Activated CD4-positive, alpha-beta T cell treated with anti-CD3 and anti-CD28 coated beads, Interleukin-2, amount 10 ng/mL, durations not matched to agents 7 days and 5 days (primary cell): ENCODE measurements at places on chromosomes 6 and 20.

DNA sequence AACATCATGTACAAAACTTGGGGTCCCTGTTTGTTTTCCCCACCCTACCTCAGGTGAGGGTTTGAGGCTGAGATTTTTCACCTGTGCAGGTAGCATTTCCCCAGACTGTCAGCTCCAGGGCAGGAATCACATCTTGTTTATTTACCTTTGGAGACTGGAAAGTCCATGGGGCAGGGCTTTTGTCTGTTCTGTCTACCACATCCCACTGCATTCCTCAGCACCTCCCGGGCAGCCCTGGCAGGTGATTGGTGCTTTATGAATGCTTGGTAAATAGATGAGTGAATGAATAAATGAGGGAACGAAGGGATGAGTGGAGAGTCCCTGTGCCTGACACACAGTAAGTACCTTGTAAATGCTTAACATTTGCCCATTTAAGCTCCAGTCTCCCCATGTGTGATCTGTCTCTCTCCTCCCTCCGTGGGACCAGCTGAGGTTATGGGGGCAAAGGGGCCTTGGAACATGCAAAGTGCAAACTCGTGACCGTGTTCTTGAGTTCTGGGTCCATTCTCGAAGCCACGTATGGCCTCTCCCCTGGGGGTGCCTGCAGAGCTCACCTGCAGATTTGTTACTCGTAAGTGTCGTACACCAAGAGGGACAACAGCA is 69.7 kb upstream of the PMEPA1 start:
- DNase-seq, result no peak

GRCh38 chr20:12051206-12052163 is 133.8 kb downstream of the BTBD3 start:
- no peak for DNase-seq

GRCh38 chr20:48595495-48596333 is 232.1 kb downstream of the PREX1 start:
- DNase-seq, result no peak

GRCh38 chr6:39389484-39389767 is 66.9 kb upstream of the KCNK16 start:
- no peak for DNase-seq

DNA sequence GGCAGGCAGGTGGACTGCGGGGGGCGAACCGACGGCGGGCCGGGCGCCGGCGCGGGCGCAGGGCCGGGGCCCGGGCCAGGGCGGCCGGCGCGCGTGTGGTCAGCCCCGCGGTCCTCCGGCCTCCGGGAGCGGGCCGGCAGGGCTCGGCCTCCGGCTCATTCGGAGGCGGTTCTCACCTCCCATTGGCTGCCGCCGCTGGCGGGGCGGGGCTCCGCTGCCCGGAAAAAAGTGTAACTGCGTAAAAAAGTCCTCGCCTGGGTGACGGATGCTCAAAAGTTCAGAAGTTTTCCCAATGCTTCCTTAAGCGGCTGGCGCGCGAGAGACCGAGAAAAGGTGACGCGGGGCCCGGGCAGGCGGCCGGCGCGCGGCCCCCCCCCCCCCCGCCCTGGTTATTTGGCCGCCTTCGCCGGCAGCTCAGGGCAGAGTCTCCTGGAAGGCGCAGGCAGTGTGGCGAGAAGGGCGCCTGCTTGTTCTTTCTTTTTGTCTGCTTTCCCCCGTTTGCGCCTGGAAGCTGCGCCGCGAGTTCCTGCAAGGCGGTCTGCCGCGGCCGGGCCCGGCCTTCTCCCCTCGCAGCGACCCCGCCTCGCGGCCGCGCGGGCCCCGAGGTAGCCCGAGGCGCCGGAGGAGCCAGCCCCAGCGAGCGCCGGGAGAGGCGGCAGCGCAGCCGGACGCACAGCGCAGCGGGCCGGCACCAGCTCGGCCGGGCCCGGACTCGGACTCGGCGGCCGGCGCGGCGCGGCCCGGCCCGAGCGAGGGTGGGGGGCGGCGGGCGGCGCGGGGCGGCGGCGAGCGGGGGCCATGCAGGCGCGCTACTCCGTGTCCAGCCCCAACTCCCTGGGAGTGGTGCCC is at the start of gene FOXC1:
Gene FOXC1 (plus strand): TSS at position 268 of the 849 bp plus-strand sequence. CDS start 531 bp downstream, at position 799.
- DNase-seq, result no peak

GRCh38 chr20:38061109-38061508 is 27.6 kb downstream of the RPRD1B start:
- DNase-seq, result no peak

DNA sequence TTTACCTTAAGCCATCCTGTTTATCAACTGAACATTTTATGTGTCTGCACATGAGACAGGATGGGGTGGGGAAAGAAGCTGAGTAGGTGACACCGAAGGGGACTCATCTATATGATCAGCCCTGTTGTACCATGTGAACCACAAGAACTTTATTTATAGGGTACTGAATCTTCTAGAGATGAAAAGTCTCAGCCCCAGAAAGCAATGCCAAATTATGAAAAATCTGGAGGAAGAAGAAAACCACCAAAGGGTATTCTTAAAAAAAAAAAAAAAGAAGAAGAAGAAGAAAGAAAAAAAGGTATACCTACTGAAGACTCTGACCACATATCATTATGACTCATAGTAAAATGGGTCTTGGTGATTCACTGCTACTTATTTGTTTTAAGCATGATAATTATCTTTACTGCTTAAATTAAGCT is 39.8 kb upstream of the HBS1L start:
- peak; percentile 54 for DNase-seq

GRCh38 chr6:167341665-167342655 is 17.1 kb downstream of the TTLL2 start:
- DNase-seq, result no peak

DNA sequence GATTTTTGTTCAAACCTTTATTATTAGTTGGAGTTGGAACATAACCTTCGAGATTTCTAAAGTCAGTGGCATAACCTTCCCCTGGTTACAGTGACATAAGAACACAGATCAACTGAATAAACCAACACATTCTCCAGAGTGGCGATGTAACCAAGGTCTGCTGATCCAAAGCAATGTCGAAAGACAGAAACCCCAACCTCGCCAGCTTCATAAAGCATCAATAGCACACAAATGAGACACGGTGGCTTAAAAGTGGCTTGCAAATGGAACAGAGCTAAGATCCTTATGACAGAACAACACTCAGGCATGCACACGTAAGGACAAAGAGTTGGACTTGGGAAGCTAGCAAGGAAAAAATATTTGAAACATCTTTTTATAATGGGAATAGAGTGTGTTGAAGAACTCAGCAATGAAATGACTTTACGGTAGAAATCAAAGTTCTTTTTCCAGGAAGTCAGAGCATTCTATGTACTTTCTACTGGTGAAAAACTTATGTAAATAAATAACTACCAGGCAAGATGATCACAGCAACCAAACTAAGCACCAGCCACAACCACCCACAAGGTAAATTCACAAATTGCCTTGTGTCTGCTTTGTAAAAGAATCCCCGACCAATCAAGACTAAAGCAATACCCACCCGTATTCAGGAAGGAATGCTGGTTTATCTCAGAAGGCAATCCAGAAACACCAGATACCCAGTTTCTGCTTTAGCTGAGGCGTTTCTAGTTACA is 61.0 kb upstream of the NHSL1 start:
- DNase-seq, result no peak

GRCh38 chr6:7418238-7418905 is 28.8 kb downstream of the RIOK1 start:
- no peak for DNase-seq

GRCh38 chr6:50842446-50842845 is 23.8 kb downstream of the TFAP2B start:
- no peak for DNase-seq

- no peak for DNase-seq
These were observed 115.4 kb downstream of the JPH2 start for GRCh38 chr20:44071526-44072111.

DNA sequence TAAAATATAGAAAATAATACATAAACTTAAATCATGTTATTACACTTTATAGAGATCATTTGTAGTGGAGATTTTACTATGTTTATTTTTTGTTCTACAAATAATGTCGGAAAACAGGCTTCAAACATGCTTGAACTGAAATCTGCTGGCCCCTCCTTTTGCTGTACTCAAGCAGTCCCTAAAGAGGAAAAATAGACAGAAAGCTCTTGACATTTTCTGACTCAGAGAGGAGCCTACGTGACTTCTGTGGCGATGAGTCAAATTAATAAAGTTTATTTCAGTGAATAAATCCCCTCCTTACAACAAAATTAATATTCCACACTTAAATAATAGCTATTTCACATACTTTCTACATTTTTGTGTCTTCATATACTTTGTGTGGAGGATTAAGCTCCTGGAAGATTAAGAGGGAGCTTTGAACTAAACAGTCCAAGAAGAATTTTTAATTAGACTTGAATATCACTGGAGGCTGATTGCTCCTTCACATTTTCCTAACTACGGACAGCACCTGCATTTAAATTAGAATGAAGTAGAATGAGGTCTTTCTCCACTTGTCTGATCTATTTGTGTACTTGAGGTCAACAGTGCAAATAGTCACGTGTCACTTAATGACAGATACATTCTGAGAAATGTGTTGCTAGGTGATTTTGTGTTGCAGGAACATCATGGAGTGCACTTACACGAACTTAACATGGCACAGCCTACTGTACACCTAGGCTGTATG is 1.7 kb upstream of the TREM1 start:
- DNase-seq, result no peak

DNA sequence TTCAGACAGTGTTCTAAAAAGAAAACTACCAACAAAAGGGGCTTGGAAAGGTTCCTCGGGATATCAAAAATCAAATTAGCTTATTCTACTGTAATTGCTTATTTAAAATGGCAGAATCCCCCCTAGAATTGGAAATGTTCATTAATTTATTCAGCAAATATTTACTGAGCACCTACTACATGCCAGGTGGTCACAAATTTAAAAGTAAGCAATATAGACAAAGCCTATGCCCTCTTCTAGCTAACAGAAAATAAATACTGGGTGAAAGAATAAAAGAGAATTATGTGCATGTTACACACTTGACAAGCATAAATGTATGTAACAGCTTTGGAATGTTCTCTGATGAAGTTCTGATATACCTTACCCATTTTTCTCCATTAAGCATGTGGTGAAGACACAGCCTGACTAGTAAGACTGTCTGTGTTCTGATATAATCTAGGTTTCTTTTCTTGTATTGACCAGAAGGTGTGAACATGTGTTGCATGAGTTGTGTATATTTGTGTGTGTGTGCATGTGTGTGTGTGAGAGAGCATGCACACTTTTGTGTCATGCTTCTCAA is 606.7 kb upstream of the CITED2 start:
- DNase-seq, result no peak

DNA sequence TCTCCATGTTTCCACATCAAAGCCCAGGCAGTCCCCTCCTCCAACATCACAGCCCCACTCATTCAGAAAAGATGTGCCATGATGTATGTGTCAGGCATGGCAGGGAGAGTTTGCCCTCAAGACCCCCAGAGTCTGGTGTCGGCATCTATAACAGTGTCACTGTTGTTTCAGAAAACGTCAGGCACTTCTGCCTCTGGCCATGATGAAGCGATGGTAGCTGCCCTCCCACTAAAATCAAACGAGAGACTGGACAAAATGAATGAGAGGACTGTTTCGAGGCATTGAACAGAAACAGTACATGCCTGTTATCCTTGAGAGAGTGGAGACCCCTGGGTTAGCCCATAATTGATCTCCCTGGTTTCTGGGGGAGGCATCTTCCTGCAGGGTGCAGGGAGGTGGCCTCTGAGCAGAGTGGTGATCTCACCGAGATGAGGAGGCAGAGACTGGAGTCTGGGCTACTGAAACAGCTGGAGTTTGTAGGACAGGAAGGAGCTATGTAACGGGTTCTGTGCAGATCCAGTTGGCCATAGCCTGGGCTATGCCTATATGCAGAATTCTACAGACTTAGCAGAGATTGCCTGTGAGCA is 144.5 kb downstream of the SYCP2 start:
- DNase-seq, result no peak

- DNase-seq, result no peak
These were observed 195.5 kb downstream of the EPM2A start for GRCh38 chr6:145539831-145540230.

DNA sequence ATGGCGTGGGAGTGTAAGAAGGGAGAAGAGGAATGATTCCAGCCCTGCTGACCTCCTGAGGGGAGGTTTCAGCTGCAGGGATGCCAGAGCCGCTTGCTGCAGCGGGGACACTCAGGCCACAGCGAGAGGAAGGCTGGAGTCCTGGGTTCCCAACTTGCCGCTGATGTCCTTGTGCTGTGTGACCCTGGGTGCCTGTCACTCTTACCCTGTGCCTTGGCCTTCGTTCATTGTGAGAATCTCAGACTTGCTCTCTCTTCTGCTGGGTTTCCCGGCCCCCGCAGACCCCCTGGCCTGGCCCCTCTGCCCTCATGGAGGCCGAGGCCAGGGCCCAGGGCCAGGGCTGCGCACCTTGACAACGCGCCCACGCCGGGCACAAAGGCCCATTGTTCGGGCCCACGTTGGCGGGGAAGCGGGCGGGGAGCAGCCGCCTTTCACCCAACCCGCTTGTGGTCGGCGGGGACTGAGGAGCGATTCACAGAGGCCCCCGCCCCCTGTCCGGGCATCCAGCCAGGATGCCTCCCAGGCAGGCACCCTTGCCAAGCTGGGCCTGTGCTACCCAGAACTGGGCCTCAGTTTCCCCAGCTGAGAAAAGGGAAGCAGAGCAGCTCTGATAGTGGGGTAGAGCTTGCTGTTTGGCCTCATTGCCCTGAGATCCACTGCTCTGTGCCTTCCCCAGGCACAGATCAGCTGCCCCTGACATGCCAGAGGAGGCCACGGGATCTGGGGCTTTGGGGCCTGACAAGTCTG is 52.4 kb downstream of the CEBPB start:
- DNase-seq, result no peak

GRCh38 chr6:135088818-135089809 is 34.5 kb upstream of the HBS1L start:
- peak; percentile 56 for DNase-seq

DNA sequence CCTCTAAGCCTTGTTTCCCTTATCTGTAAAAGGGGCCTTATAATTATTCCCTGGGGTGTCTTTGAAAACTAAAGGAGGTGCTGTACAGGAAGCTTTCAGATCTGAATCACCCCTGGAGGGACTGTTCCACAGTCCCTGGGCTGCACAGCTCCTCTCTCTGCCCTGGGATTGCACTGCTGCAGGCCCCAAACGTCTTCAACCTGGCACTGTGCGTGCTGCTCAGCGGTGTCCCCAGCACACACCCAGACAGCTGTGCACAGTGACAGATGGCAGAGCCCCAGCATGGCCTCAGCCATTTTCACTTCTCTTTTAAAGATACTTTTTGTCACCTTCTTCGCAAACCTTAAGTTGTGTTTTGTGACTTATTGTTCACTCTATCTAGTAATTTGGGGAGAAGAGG is 50.7 kb upstream of the INSM1 start:
- DNase-seq, result no peak

- DNase-seq, result peak; percentile 91
These were observed 1.5 kb downstream of the E2F3 start for GRCh38 chr6:20403070-20403765.

- peak; percentile 25 for DNase-seq
These were observed at the start of gene KHDRBS2 for GRCh38 chr6:62285612-62286469. Gene KHDRBS2 (minus strand): TSS chr6:62286225.

- DNase-seq, result no peak
These were observed 262.8 kb downstream of the TBC1D7 start for GRCh38 chr6:13065581-13065980.
